EH (cell line): ENCODE measurements at places on chromosomes 12 and 14.

- DNase-seq = no peak
Observed at GRCh38 chr12:92242907-92243306, 97.3 kb upstream of the BTG1 start.

- peak; percentile 52 for DNase-seq
Observed at GRCh38 chr12:89544681-89545184, 18.9 kb upstream of the POC1B start.

- no peak for DNase-seq
Observed at GRCh38 chr12:75842090-75842489, 189.5 kb downstream of the PHLDA1 start.

- peak; percentile 61 for DNase-seq
Observed at GRCh38 chr12:108729612-108730364, 1.5 kb downstream of the CORO1C start.

DNA sequence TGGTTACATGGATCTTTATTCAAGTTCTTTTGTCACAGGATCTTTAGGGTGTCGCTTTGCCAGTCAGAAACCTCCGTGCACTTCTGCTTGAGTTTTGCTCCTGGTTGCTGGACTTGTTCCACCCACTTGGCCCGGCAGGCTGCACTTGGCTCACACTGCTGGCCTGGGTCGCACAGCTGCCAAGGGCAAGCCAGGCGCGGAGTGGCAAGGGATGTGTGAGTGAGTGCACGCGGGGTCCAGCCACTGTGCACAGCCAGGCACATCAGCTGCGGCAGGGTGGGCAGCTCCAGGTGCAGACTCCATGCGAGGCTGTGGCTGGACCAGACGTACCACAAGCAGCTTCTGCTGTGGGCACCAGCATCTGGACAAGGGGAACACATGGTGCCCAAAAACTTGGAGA lies 76.6 kb downstream of the DERA start:
- DNase-seq = no peak

- peak; percentile 9 for DNase-seq
Observed at GRCh38 chr14:75537071-75537470, 14.8 kb downstream of the BATF start.

DNA sequence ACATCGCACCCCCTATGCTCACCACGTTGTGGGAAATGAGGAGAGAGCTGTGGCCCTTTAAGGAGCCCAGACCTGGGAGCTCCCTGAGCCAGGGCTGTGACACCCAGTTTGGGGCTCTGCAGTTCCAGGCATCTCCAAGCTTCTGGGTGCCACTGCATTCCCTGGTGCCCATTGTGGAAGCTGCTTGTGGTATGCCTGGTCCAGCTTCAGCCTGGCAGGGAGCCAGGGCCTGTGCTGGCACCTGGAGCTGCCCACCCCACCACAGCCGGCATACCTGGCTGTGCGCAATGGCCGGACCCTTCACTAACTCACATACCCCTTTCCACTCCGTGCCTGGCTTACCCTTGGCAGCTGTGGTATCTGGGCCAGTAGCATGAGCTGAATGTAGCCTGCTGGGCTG lies 107.9 kb upstream of the OR4E1 start:
- no peak for DNase-seq

GRCh38 chr14:97757491-97757890 lies 960.3 kb downstream of the VRK1 start:
- DNase-seq = no peak

- DNase-seq = no peak
Observed at GRCh38 chr12:17358835-17359234, 731.2 kb downstream of the RERGL start.

- DNase-seq = no peak
Observed at GRCh38 chr12:115457798-115458197, 773.8 kb upstream of the TBX3 start.

- DNase-seq = no peak
Observed at GRCh38 chr14:74349757-74350156, 1.5 kb downstream of the VRTN start.

DNA sequence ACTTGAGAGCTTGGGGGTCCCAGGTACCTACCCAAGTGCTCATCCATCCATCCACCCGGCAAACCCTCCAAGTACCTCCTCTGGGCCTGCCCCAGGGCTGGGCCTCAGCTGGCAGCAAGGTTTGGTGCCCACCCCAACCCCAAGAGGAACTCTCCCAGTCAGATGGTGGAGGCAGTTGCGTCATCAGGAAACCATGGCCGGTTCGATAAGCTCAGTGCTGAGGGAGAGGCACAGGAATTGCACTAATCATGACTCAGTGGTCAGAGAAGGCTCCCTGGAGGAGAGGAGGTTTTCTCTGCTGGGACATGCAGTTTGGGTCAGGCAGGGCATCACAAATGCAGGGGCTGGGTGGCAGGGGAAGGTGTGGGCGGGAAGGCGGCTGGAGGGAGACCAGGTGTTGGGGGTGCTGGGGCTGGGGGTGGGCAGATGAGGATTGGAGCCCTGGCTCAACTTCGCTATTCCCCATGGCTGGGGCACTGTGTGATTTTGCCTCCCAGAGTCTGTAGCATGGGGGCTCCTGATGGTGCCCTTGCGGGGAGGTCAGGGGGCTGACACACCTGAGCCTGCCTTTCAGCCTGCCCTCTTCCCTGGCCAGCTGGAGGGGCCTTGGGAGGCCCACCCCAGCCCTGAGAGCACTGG lies 32.2 kb downstream of the SH2B3 start:
- peak; percentile 86 for DNase-seq

- peak; percentile 15 for DNase-seq
Observed at GRCh38 chr12:104223712-104224111, 8.1 kb downstream of the TXNRD1 start.

DNA sequence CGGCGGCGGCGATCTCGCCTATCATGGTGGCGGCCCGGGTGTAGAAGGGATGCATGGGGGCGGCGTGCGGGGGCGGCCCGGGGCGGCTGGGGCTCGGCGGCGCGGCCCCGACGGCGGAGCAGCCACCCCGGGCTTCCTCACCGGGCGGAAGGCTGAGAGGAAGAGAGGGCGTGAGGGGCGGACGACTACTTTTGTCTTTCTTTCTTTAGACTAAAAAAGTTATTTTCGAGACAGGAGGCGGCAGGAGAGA lies 240 bp downstream of the BTG1 start:
- DNase-seq = no peak

GRCh38 chr12:124551268-124552144 lies 15.9 kb downstream of the NCOR2 start:
- peak; percentile 47 for DNase-seq

- DNase-seq = peak; percentile 21
Observed at GRCh38 chr12:91967590-91967989, 178.1 kb downstream of the BTG1 start.

GRCh38 chr14:77640756-77641533 lies 24.5 kb upstream of the SPTLC2 start:
- DNase-seq = peak; percentile 40

GRCh38 chr12:111102102-111102739 lies 181.8 kb upstream of the MYL2 start:
- no peak for DNase-seq

DNA sequence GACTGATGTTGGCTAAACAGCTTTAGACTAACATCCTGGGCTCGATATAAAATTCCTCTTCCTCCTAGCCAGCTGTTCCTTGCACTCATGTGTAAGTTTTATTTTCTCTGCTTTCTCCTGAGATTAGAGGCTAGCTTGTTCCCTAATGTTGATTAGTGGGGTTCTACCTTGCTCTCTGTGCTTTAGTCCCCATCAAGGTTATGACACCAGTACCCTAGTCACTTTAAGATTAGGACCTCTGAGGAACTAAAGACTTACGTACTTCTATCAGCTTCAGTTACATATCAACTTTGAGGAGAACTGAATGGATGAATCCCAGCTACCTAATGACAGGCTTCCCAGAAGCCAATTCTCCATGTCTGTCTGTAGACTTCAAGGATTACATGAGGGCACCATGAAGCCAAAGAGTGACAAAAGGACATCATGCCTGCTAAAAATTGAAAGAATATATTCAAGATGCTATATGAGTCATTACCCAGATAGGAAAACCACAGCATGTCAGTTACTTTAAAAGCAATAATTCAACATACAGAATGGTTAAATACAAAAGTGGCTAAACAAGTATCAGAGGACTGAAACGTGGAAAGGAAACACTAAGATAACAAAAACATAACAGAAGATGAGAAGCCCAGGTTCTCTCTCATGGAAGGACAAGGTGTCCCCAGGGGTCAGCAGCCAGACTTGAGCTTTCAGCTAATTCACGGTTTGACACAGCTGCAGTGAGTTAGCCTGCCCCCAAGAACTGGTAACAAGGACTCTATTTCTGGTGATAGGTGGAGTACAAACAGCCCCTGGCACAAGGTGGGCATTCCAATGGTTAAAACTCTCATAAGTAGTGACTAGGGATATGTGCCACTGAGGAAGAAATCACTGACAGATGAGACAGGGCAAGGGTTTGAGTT lies 20.4 kb downstream of the ADAM20 start:
- DNase-seq = no peak

DNA sequence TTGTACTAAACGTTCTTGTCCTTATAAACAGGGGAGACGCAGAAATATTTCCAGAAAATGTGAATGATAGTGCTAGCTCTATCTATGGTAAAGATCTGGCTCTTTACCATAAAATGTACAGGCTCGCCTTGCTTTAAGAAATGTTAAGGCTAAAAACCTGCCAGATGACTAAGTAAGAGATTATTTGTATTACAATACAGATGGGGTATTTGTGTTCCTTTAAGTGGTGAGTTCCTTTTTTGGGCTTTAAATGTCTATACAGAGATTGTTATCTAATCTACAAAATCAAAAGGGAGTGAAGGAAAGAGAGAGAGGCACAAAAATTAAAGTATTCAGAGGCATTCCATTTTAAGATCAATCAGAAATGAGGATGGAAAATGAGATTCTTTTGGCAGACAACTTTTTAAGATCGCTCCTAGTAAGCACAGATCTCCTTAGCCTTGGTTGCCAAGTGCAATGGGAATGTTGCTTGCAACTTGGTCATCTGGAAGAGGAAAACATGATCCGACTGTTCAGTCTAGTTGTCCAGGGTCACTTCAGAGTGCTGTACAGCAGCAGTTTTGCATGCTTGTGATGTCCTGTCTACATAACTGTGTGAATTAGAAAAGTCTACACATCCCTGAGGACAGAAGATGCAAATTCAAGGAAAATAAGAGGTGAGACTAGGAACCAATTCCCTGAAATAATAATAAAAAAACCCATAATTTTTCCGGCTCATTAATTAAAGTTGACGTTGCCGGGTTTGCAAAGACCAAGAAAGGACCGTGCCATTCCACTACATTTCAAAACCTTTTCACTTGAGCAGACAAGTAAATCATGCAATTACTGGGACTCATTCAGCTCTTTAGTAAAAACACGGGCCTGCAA lies 380.8 kb downstream of the EGLN3 start:
- peak; percentile 46 for DNase-seq

- no peak for DNase-seq
Observed at GRCh38 chr12:122747224-122748135, 5.1 kb upstream of the DENR start.

DNA sequence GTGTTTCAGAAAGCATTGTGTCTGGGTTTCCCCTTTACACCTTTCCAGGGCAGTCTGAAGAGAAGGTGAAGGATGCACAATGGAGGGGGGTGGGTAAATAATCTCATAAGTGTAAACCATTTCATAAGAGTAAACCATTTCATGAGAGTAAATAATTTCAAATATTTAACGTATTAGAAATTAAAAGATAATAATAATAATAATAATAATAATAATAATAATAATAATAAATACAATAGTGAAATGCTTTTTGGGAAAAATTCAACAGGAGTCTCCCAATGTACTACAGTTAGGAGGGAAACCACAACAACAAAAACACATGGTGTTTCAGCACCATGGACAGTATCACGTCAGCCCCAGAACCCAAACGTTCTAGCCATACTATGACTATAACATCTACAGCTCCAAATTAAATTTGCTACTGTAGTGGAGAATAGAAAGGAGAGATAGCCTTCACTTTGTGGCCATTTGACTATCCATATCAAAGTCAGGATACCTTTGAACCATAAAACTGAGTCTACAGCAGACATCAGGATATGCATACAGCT lies 691.8 kb downstream of the BCL11B start:
- DNase-seq = no peak

DNA sequence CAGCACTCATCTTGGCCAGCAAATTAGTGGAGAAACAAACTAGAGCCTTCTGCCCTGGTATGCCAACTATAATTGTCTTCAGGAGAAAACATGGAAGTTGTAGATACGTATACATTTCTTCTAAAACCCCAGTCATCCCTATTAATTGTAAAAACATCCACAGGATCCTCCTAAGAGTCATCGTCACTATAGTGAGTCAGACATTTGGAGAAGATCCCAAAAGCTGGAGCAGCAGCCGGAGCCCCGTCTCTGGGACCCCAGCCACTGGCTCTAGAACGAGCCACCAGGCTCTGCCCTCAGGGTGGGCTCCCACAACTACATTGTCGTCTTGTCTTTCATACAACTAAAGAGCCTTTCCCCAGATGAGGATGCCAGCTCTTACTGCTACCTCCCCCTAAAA lies 15.5 kb downstream of the PRKAB1 start:
- DNase-seq = peak; percentile 83

DNA sequence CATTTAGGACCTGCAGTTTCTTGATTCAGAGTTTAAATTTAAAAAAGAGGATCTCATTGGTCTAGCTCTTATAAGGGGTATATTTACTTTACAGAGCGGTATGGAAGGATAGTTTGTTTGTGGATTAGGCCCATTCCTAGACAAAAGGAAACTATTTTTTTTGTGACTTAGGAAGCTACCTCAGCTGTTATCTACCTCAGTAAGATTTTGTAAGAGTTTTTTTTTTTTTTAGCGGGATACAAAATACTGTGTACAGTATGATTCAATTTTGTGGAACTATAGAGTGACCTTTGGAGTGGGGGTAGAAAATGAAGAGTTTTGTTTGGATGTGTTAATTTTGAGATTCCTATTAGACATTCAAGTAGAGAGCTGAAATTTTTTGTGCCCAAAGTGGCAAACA lies 104.6 kb upstream of the ATF1 start:
- DNase-seq = no peak

GRCh38 chr14:22602862-22603261 lies 4.8 kb downstream of the ABHD4 start:
- DNase-seq = peak; percentile 74

DNA sequence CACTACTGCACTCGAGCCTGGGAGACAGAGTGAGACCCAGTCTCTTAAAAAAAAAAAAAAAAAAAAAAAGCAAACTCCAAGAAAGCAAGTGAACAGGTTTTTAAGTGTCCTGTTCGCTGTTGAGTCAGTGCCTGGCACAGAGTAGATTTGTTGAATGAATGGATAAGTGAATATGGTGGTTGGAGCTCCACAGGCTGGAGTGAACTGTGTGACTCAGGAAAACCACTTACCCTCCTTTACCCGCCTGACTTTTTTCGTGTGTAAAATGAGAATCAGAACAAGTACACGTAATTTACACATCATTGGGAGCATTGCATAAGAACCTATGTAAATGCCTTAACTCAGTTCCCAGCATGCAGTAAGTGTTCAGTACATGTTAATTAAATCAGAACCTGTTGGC lies 24.0 kb upstream of the ESRRB start:
- no peak for DNase-seq

GRCh38 chr14:22422238-22422637 lies 166.8 kb downstream of the DAD1 start:
- no peak for DNase-seq
